ENCODE measurements at places on chromosomes 2 and 18.
A peak's percentile ranks its signal among the peaks of the same experiment; 100 is the strongest.

DNA sequence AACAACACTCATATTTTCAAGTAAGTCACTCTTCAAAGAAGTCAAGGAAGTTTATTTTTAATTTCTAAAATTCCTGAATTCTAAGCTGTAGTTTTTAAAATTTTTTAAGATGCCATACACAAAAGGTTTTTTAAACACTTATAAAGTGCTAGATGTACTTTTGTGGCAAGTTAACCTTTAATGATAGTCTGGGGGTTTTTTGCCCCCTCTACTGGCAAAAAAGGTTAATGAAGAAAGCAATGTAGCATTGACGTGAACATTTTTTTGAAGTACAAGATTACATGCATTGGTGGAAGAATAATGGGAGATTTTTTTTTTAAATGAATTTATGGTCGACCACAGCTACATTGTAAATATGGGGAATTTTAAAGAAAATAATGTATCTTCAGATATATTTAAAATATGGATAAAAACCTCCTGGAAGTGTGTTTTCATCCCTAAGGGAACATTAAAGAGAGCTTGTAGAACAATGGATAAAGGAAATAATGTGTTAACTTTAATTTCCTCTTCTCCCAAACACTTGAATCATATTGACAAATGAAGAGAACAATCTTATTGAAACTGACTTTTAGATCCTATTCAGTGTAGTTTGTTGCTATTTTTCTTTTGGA is 12.6 kb downstream of the ITPRID2 start:
- peak; percentile 58 for DNase-seq

DNA sequence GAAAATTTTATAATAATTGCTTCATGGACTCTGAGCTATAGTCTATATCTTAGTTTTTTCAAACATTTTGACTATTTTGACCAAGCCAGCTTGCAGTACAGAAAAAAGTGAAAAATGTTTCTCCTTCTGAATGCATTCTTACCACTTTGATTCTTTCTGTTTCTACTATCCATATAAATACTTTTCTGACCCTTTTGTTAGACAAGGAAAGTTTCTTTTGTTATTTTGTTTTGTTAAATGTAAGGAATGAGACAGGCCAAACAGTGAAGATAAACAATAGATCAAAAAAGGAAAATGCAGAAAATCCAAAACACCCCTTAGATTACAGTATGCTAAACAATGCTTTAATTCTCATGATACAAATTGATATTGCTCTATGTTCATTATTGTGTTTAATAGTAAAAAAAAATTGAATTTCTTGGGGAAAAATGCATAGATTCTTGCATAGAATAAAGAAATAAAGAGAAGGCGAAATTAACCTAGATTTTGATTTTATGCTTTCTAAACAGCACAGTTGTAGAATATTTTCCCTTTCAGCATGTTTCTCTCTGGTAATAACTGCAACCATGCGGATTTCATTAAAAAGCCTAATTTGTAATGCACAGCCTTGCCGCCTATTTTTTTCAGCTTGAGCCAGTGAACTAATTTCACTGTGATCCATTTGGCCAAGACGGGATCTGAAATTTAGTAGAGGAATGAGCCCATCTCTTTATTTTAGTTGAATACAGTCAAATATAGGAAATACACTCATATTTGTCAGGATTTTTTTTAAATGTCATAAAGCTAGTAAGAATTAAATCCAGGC is 976 bp downstream of the TNFAIP6 start:
- DNase-seq: no peak

GRCh38 chr18:10051877-10052631 is 138.2 kb downstream of the VAPA start:
- DNase-seq: no peak

- no peak for DNase-seq
These were observed 493.7 kb upstream of the CDH7 start for GRCh38 chr18:65257149-65257548.

Data from CD4-positive, alpha-beta T cell treated with Interleukin-21 for 1 hour (primary cell).